ENCODE measurements at places on chromosomes 11 and 22.

- DNase-seq: no peak
These were observed 52.5 kb downstream of the BTG4 start for GRCh38 chr11:111459506-111460270.

DNA sequence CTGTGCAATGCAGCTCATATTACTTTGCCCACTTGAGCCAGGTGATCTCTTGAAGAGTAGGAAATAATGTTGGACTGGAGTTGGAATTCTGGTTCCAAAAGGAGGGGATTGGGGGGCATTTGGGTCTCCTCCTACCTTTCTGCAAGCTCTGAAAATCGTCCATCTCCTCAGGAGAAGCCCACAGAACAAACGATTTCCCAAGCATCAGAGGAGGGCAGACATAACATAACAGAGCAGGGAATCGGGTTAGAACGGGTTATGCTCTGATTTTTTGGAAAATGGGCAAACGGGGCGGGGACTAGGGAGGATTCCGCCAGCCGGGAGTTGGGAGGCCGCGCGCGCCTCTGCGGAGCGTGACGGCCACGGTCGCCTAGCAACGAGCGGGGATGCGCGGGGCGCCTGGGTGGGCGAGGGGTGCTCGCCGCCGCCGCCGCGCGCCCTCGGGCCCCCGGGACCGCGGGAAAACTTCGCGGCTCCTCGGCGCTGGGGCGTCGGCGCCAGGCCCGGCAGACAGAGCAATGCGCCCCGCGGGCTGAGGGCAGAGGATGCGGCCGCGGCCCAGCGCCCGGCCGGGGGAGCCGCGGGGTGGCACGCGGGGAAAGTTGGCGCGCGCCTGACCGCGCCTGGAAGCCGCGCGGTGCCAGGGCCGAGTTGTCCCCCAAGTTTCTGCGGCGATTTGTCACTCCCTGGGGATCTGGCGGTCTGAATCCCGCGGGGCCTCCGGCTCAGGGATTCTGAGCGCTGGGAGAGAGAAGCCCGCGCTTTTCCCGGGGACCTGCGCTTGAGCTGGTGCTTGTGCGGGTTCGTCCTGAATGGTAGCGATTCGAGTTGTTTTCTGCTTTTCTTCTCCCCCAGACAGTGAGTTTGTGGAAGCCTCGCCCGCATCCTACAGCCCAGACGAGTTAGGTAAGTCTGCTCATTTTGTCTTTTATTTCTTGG lies 27.8 kb upstream of the AMOTL1 start:
- DNase-seq: peak; percentile 90

GRCh38 chr11:15985127-15985859 lies 371.1 kb downstream of the SOX6 start:
- no peak for DNase-seq

GRCh38 chr11:117908109-117908895 lies 20.9 kb downstream of the TMPRSS13 start:
- no peak for DNase-seq

DNA sequence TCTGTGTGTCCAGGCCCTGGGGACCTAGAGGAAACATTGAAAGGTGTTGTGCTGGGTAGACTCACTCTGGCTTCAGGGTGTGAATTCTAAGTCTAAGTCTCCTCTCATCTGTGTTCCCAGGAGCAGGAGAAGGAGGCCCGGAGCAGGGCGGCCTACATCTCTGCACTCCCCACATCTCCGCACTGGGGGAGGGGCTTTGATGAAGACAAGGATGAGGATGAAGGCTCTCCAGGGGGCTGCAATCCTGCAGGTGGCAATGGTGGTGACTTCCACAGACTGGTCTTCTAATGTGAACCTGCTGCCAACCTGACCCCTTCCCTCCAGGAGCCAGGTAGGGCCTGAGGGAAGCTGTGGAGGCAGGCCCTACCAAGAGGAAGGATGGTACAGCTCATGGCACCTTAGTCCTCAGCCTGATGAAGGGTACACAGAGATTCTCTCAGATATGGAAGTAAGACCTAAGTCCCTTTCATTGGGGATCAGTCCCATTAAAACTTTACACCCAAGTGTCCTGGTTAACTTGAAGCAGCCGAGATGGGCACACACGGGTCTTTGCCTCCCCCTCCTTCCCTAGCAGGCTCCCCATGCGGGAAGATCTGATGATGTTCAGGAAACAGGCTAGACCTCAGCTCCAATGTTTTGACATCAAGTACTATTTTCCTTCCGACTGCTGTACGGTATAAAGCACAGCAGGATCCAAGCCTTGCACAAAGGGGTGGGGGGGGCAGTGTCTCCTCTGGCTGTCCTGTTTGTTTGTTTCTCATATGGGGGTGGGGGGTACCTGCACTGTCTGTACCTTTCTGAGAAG lies 25.0 kb downstream of the USP35 start:
- no peak for DNase-seq

- no peak for DNase-seq
These were observed 9.2 kb upstream of the MAPK1 start for GRCh38 chr22:21876486-21877176.

All from kidney (tissue), 22 donors.